ENCODE measurements at places on chromosomes 7 and 10.
A peak's percentile ranks its signal among the peaks of the same experiment; 100 is the strongest.

- H3K4me1 ChIP-seq: no peaks in the 10 kb centered on the region
- H3K4me3 ChIP-seq: no peak overlapping the region
- no peak overlapping the region for H3K27ac ChIP-seq
- no peak for DNase-seq
- H3K27me3 ChIP-seq: peaks cover 30% of the 10 kb centered on the region
These were observed 63.0 kb downstream of the INSIG1 start for GRCh38 chr7:155360495-155361345.

GRCh38 chr7:156419782-156420181 lies 220.8 kb upstream of the RNF32 start:
- no peaks in the 10 kb centered on the region for H3K4me1 ChIP-seq
- no peaks in the 10 kb centered on the region for H3K36me3 ChIP-seq
- no peak overlapping the region for H3K27ac ChIP-seq
- H3K4me3 ChIP-seq: no peak overlapping the region
- no peak for DNase-seq

GRCh38 chr10:16440396-16441133 lies 3.8 kb downstream of the PTER start:
- peaks cover 45% of the 10 kb centered on the region for H3K4me1 ChIP-seq
- peak; percentile 48 for DNase-seq
- no peaks in the 10 kb centered on the region for H3K27me3 ChIP-seq
- peaks cover 54% of the 10 kb centered on the region for H3K36me3 ChIP-seq

DNA sequence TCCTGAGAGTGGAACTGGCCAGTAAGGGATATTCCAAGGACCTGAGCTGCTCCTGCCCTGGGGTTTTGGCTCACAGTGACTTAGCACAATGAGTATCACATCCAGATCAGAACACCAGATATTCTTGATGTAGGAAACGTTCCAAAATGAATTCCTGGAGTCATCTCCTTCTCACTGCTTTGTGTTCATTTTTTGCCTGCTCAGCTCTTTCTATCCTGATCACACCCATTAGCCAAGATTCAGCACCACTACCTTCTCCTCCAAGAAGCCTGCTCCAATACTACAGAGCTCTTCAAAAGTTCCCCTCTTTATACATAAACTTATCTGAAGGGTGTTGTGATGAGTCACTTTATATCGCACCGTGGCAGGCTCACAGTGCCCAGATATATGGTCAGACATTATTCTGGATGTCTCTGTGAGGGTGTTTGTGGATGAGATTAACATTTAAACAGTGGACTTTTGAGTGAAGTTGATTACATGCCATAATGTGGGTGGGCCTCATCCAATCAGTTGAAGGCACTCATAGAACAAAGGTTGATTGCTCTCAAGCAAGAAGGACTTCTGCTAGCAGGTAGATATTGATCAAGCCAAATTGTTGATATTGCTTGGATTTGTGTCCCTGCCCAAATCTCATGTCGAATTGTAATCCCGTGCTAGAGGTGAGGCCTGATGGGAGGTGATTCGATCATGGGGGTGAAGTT lies 1155.2 kb upstream of the AUTS2 start:
- H3K4me1 ChIP-seq: no peaks in the 10 kb centered on the region
- no peak overlapping the region for H3K27ac ChIP-seq
- DNase-seq: no peak
- peaks cover 4% of the 10 kb centered on the region for H3K27me3 ChIP-seq

- DNase-seq: no peak
- no peaks in the 10 kb centered on the region for H3K36me3 ChIP-seq
- no peak overlapping the region for H3K4me3 ChIP-seq
- H3K27ac ChIP-seq: no peak overlapping the region
These were observed 50.2 kb upstream of the FGFR2 start for GRCh38 chr10:121648493-121648892.

DNA sequence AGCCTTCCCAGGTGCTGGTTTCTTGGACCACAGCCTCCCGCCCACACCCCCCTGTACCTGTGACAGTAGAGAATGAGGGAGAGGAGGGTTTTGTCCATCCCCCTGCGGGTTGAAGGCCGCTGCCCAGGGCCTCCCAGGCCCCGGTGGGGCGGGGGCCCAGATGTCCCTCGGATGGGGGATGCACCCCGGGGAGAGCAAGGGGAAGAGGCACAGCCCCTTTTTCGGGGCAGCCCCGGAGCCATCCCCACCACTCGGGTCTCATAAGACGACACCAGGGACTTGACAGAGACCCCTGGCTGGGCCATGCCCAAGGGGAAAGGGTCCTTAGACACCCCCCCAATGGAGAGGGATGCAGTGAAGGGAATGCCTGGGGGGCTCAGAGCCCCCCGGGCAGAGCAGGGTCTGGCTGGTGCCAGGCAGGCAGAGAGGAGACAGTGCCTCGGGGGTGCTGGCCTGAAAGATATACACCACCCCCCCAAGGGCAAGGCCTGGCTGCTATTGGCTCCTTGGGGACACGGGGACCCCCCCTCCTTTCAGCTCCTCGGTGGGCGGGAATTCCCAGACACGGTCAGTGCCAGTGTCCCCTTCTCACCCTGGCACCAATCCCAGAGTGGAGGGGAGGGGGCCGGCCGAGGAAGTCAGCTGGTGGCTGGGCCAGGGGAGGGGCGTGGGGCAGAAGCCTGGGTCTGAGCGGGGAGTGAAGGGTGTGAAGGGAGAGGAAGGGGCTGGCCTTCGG lies 3.7 kb upstream of the SPACDR start:
- no peak overlapping the region for H3K4me3 ChIP-seq
- H3K27ac ChIP-seq: no peak overlapping the region
- peaks cover 4% of the 10 kb centered on the region for H3K36me3 ChIP-seq

- no peaks in the 10 kb centered on the region for H3K36me3 ChIP-seq
- no peak overlapping the region for H3K27ac ChIP-seq
- H3K4me3 ChIP-seq: no peak overlapping the region
- H3K27me3 ChIP-seq: peaks cover 9% of the 10 kb centered on the region
- no peak for DNase-seq
- no peaks in the 10 kb centered on the region for H3K4me1 ChIP-seq
These were observed 12.0 kb downstream of the DRGX start for GRCh38 chr10:49383853-49384252.

DNA sequence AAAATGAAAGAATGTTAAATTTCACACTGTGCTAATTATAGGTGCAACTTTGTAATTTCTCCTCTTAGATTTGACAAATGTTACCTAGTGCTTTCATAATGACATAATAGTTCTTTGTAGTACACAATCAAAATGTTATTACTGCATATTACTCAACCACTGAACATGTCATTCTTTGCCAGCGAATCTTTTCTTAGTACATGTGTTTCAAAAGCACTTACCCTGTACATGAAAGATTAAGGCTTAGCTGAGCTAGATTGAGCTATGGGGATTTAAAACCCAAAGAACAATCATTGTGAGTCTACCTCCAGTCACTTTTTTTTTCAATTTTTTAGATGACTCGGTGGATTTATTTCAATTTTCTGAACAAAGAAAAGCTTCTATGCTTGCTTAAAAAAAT lies 123.5 kb upstream of the FERD3L start:
- no peaks in the 10 kb centered on the region for H3K36me3 ChIP-seq
- no peak overlapping the region for H3K4me3 ChIP-seq
- no peak for DNase-seq
- no peaks in the 10 kb centered on the region for H3K27me3 ChIP-seq
- H3K4me1 ChIP-seq: no peaks in the 10 kb centered on the region

- H3K4me3 ChIP-seq: no peak overlapping the region
- no peaks in the 10 kb centered on the region for H3K36me3 ChIP-seq
- peaks cover under 1% of the 10 kb centered on the region for H3K4me1 ChIP-seq
- H3K27me3 ChIP-seq: no peaks in the 10 kb centered on the region
These were observed 450.7 kb downstream of the PARD3 start for GRCh38 chr10:34364253-34365037.

- peaks cover 41% of the 10 kb centered on the region for H3K27me3 ChIP-seq
- no peaks in the 10 kb centered on the region for H3K4me1 ChIP-seq
- H3K36me3 ChIP-seq: no peaks in the 10 kb centered on the region
- no peak for DNase-seq
These were observed 84.3 kb downstream of the ARHGAP22 start for GRCh38 chr10:48520594-48520993.

DNA sequence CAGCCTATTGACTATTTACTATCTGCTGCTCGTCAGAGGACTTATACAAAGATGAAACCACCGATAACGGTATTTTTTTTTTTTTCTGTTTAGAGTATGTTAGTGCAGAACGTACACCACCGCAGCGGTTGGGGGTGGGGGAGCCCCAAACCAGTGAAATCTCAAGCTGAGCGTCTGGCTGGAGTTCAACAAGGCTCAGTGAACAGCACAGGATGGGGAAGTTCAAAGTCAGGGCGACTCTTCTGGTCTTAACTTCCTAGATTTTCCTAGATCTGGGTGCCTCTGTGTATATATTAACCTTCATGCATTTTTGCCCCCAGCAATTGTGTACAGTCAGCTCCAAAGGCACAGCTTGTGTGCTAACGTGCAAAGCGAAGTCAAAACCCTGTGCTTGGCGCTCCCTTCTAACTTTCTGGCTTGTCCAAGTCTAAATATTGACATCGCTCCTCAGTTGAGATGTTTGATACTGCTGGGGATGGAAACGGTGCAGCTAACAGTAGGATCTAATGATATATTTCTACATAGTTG lies 1.1 kb downstream of the RHOBTB1 start:
- H3K36me3 ChIP-seq: no peaks in the 10 kb centered on the region
- no peak overlapping the region for H3K27ac ChIP-seq
- H3K27me3 ChIP-seq: peaks cover 59% of the 10 kb centered on the region
- peak overlapping the region; percentile 42 for H3K4me3 ChIP-seq
- peaks cover 8% of the 10 kb centered on the region for H3K4me1 ChIP-seq

GRCh38 chr7:120742372-120742771 lies 115.6 kb downstream of the TSPAN12 start:
- no peak overlapping the region for H3K4me3 ChIP-seq
- no peaks in the 10 kb centered on the region for H3K36me3 ChIP-seq
- no peaks in the 10 kb centered on the region for H3K4me1 ChIP-seq
- peaks cover 4% of the 10 kb centered on the region for H3K27me3 ChIP-seq

DNA sequence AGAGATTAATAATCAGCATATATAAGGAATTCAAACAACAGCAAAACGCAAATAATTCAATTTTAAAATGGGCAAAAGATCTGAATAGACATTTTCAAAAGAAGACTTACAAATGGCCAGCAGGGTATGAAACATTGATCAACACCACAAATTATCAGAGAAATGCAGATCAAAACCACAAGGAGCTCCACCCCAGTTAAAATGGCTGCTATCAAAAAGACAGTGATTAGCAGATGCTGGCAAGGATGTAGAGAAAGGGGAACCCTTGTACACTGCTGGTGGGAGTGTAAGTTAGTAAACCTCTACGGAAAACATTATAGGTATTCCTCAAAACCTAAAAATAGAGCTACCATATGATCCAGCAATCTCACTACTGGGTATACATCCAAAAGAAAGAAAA lies 128.0 kb upstream of the CACUL1 start:
- H3K4me1 ChIP-seq: no peaks in the 10 kb centered on the region
- H3K27ac ChIP-seq: no peak overlapping the region
- H3K36me3 ChIP-seq: no peaks in the 10 kb centered on the region

GRCh38 chr10:7464691-7465090 lies 53.9 kb upstream of the SFMBT2 start:
- H3K4me1 ChIP-seq: peaks cover 2% of the 10 kb centered on the region
- no peak for DNase-seq
- no peaks in the 10 kb centered on the region for H3K36me3 ChIP-seq

GRCh38 chr7:122166740-122167139 lies 22.7 kb upstream of the AASS start:
- no peak for DNase-seq
- H3K27ac ChIP-seq: no peak overlapping the region
- no peaks in the 10 kb centered on the region for H3K4me1 ChIP-seq
- H3K27me3 ChIP-seq: no peaks in the 10 kb centered on the region
- no peaks in the 10 kb centered on the region for H3K36me3 ChIP-seq
- no peak overlapping the region for H3K4me3 ChIP-seq

GRCh38 chr7:42831718-42832522 lies 80.0 kb downstream of the C7orf25 start:
- no peaks in the 10 kb centered on the region for H3K36me3 ChIP-seq
- H3K4me3 ChIP-seq: no peak overlapping the region
- no peaks in the 10 kb centered on the region for H3K4me1 ChIP-seq

DNA sequence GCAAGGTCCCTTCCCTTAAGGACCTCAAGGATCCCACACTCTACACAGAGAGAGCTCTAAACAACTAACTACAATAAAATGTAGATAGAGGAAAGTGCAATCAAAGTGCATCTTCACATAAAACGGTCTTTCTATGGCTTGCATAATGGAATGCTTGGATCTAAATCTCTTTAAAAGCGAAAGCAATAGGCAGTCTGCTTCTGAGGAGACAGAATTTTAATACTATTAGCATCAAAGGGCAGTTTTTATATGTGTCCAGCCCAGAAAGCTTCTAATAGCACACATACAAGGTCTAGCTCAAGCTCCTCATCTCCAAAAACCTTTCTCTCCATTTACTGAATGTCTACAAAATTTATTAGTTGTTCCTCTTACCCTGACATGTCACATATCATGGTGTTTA lies 101.5 kb upstream of the C1GALT1 start:
- no peaks in the 10 kb centered on the region for H3K27me3 ChIP-seq
- no peak overlapping the region for H3K27ac ChIP-seq
- no peaks in the 10 kb centered on the region for H3K36me3 ChIP-seq
- no peak overlapping the region for H3K4me3 ChIP-seq
- no peaks in the 10 kb centered on the region for H3K4me1 ChIP-seq
- DNase-seq: no peak

- no peaks in the 10 kb centered on the region for H3K36me3 ChIP-seq
- no peak overlapping the region for H3K4me3 ChIP-seq
- no peak overlapping the region for H3K27ac ChIP-seq
These were observed 116.2 kb downstream of the LRMDA start for GRCh38 chr10:75547391-75548298.

DNA sequence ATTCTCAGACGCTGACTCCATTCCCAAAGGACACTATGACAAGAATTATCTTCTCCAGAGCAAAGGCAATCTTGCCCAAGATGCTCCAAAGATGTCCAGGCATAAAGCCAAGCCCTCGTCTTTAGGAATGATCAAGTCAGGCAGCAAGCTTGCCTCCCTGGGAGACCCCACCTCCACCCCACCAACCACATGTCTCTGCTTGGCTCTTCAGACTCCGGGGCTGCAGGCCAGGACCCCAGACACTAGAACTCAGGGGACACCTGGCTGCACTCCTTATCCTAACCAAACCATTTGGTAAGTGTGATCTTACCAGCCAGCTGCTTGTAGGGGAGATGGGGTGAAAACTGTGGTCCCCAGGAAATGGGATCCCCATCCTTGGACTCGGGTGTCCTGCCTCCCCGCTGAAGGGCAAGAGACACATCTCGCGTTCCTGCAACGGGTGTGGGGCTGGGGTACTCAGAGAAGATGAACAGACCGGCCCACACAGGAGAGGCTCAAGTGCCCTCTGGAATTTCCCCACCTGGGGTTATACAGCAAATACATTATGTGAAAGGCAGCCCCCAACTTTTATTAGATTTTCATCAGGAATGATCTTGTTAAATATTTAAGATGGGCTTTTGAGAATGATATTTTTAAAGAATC lies 55.7 kb downstream of the INSIG1 start:
- H3K36me3 ChIP-seq: no peaks in the 10 kb centered on the region
- no peaks in the 10 kb centered on the region for H3K4me1 ChIP-seq
- H3K4me3 ChIP-seq: no peak overlapping the region
- H3K27ac ChIP-seq: no peak overlapping the region
- H3K27me3 ChIP-seq: peaks cover 10% of the 10 kb centered on the region

DNA sequence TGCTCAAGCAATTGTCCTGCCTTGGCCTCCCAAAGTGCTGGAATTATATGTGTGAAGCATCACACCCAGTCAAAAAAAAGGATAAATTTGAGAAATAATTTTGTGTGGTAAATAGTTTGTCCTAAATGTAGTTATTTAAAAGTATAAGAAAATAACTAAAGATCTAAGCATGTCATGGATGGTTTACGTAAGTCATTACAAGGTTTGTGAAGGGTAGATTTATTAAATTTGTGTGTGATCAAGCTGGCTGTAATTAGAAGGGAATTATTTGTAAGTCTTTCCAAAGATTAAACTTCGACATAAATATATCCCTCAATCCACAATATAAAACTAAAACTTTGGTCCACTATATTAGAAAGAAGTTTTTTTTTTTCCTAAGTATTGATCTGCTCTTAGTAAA lies 28.6 kb downstream of the ORC5 start:
- H3K4me1 ChIP-seq: no peaks in the 10 kb centered on the region
- no peaks in the 10 kb centered on the region for H3K27me3 ChIP-seq

All from activated naive CD4-positive, alpha-beta T cell treated with anti-CD3 and anti-CD28 coated beads for 36 hours (primary cell).